IPS-NIHi11 (cell line): ENCODE measurements at places on chromosomes 11 and 22.

- no peak for DNase-seq
These were observed 616.5 kb downstream of the BRD1 start for GRCh38 chr22:49211176-49211575.

DNA sequence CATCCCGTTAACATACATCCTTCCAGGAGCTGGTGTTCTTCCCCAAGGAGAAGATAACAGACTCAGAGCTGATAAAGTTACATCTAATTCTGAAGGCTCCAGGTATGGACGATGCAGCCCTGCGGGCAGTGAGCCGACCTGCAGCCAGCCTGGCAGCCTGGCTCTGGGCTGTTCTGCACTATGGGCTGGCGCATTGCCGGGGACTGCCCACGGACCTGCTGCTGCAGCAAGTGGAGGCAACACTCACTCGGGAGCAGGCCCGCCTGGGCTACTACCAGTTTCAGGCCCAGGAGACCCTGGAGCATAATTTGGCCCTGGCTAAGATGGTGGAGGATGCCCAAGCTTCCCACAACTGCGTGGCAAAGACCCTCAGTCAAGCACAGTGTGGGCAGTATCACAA lies 39.7 kb downstream of the RRP8 start:
- DNase-seq = no peak

GRCh38 chr11:34784318-34784841 lies 131.8 kb downstream of the APIP start:
- DNase-seq = no peak

DNA sequence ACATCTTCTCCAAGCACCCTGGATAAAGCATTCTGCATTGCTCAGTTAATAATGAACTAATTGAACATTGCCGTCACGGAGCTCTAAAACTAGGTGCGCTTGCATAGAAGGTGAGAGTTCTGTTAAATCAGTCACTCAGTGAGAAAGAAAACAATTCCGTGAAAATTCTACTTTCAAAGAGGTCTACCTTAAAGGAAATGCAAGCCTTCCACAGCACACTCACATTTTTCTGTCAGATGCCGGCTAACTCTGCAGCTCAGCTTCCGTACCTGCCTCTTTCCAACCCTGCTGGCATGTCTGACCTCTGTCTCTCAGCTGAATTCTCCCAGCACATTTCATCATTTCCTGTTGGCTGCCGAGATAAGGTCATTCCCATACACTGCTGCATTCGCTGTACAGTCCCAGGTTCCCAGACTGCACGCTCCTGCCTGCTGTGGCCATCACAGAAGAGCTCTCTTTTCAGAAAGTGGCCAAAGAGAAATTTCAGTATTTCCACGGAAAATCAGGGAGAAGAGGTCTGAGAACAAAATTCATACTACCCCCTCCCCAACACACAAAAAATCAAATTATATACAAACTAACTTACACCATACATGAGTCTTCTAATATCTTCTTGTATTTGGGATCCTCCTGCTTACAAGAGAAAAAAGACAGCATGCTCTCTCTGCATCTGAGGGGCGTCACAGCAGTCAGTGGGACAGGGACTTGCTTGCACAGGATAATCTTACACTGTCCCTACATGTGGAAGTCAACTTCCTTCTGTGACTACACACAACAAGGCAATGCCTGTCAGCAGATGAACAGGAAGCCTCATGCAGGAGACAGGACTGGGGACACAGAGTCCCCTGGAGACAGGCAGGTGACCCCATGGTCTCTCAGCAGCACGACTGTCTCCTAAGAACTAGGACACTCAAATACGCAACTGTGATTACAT lies 55.1 kb downstream of the PACSIN2 start:
- no peak for DNase-seq

DNA sequence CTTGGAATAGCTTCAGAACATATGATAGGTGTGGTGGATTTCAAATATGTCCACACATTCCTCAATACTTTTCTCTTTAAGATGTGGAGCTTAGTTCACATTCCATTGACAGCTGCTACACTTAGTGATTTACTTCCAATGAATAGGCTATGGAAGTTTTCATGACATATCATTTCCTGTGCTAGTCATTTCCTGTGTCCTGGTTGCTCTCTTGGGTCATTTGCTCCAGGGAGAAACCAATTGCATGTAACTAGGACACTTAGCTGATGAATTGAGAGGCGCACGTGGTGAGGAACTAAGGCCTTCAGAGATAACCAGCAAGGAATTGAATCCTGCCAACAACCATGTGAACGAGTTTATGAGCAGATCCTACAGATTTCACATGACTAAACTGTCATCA lies 120.9 kb downstream of the SLC17A6 start:
- DNase-seq = no peak

DNA sequence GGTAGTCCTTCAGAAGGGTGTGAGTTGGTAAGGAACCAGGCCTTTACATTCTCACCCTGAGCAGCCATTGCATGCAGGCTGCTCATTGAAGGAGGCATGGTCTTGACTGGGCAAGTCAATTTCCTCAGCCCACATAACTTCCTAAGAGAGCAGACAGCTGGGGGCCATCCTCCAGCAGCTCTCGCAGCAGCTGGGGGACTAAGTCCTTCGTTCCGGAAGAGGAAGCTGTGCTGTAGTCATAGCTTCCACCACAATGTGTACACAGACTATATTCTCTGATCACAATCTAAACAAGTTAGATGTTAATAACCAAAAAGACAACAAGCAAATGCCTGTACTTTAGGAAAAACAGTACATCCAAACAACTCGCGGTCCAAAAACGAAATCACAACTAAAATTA lies 30.1 kb upstream of the MPPED1 start:
- no peak for DNase-seq

GRCh38 chr11:103676413-103676812 lies 360.0 kb upstream of the DDI1 start:
- DNase-seq = no peak

DNA sequence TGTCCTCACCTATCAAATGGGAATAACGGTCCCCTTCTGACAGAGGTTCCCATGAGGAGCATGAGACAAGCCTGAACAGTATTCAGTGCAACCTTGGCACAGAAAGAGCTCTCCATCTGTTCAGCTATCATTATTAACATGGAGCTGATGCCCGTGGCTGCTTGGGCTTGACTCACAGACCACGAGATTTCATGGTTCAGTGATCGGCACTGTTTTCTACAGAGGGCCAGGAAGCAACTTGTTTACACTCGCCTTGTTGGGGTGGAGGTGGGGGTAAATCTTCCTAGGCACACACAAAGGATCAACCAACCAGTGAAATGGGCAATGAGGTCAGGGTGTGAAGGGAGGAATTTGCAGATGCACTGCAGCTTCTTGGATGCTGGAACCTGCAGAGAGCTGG lies 88.2 kb downstream of the CWC15 start:
- DNase-seq = no peak

GRCh38 chr22:19807161-19807913 lies 46.8 kb downstream of the TBX1 start:
- DNase-seq = no peak

- DNase-seq = no peak
These were observed 48.4 kb downstream of the CHRDL2 start for GRCh38 chr11:74682731-74683278.

- DNase-seq = no peak
These were observed 17.7 kb upstream of the TMEM123 start for GRCh38 chr11:102470251-102470650.

DNA sequence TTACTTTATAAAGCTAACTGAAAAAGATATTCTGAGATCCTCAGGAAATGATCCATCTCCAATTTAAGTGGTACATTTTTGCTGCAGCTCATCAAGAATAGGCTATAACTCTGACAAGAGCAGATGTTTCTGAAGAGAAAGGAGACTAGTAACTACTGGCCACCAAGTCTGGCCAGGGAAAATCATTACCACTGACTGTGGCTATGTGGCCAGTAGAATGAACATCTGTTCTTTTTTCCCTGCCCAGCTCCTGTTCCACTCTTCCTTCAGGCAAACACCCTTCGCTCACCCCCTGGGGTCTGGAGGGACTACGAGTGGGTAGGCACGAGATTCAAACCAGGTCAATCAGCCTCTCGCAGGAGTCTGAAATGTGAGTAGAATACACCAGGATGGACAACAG lies 23.9 kb downstream of the TMEM123 start:
- DNase-seq = no peak

- DNase-seq = no peak
These were observed 106.3 kb downstream of the KCNQ1 start for GRCh38 chr11:2551131-2551530.

- no peak for DNase-seq
These were observed 34.0 kb downstream of the HIPK3 start for GRCh38 chr11:33291004-33291777.

- no peak for DNase-seq
These were observed 112.3 kb downstream of the TMPRSS5 start for GRCh38 chr11:113593698-113594308.

GRCh38 chr11:30917859-30918478 lies 331.8 kb upstream of the MPPED2 start:
- DNase-seq = peak; percentile 41

- DNase-seq = no peak
These were observed 35.3 kb downstream of the EHF start for GRCh38 chr11:34656062-34656720.

GRCh38 chr11:94537031-94537600 lies 6.6 kb upstream of the FUT4 start:
- no peak for DNase-seq

DNA sequence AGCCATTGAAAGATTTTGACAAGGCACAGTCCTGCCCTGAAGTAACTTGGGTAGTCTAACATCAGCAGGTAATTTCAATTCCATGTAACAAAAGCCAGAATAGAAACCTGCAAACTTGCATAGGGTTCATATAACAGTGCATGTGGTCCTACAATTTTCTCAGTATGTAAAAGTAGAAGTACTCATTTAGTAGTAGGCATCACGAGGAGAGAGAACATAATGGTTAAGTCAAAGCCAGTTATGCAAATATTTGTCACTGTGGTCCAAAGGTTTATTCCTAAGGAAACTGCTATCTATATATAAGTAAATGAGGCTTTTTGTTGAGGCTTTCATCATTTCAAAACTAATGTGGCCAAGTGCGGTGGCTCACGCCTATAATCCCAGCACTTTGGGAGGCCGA lies 10.1 kb downstream of the ATP5MG start:
- DNase-seq = no peak

DNA sequence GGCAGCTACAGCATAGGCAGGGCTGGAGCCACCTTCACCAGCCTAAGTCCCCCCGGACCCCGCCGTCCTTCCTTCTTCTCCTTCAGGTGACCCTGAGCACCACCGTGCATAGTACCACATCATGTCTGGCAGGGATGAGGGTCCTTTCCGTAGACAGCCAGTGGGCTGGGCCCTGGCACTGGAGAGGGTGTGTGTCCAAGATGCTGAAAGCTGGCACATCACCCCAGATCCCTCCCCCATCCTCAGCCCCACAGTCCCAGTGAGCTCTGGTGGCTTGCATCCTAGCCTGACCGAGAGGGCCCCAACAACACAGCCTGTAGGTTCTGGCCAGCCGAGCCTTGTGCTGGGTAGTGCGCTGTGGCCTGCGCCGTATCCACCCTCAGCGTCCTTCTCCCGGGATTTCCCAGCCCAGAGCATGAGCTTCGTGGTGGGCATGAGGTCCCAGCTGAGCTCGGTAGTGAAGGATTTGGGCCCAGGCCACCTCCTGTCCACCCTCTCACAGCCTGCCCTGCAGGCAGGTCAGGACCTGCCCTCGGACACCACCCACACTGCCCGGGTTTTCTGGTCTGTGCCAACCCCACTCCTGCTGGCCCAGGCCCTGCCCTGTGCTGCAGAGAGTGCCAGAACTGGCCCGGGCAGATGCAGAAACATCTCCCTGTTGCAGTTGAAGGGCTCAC lies 1124.3 kb downstream of the BRD1 start:
- no peak for DNase-seq

DNA sequence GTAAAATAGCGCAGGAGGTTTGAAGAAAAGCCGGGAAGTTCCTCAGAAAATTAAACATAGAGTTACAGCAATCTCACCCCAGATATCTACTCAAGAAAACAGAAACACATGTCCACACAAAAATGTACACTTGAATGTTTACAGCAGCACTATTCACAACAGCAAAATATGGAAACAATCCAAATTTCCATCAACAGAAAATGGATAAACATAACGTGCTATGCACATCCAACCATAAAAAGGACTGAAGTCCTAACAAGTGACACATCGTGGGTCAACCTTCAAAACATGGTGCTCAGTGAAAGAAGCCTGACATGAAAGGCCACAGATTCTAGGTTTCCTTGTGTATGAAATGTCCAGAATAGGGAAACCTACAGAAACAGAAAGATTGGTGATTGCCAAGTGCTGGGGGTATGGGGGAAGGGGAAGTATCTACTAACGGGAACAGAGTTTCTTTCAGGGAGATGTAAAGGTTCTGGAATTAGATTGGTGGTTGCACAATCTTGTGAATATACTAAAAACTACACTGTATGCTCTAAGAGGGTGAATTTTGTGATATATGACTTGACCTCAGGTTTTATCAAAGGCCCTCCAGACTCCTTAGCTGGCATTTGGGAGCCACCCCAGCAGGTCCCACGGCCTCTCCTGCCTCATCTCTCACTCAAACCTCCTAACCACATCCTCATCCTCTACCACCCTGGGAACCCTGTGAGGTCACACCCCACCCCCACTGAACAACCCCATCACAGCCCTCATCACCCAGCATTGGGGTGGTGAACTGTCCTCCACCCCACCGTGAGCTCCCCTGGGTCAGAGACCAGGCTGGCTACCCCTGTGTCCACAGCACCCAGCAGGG lies 69.2 kb upstream of the PRR5 start:
- DNase-seq = no peak

- DNase-seq = no peak
These were observed 92.2 kb downstream of the C11orf91 start for GRCh38 chr11:33608386-33608785.

GRCh38 chr11:11476499-11476898 lies 123.4 kb upstream of the CSNK2A3 start:
- no peak for DNase-seq

DNA sequence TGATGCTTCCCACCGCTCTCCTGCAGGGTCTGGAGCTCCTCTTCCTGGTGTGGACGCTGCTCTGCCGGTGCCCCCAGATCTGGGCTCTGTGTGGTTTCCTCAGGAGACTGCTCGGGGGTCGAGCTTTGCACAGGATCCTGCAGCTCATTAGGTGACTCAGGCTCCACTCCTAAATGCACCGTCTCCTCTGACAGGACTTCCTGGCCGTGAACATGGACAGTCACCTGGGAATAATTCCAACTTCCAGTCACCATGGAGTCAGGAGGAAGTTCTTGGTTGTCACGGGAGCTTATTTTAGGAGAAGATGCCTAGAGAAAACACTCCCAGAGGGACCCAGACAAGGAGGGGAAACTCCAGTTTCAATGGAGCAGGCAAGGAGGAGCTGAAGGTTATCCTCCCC lies 11.9 kb downstream of the ZNF202 start:
- DNase-seq = no peak

- no peak for DNase-seq
These were observed 19.1 kb downstream of the ARHGEF17 start for GRCh38 chr11:73326929-73327811.
